CD4-positive, CD25-positive, alpha-beta regulatory T cell (primary cell): ENCODE measurements at places on chromosomes 7 and 10.
A peak's percentile ranks its signal among the peaks of the same experiment; 100 is the strongest.

- no peaks in the 10 kb centered on the region for H3K4me1 ChIP-seq
- DNase-seq = no peak
Measured at GRCh38 chr10:8481718-8482504, 427.4 kb downstream of the GATA3 start.

DNA sequence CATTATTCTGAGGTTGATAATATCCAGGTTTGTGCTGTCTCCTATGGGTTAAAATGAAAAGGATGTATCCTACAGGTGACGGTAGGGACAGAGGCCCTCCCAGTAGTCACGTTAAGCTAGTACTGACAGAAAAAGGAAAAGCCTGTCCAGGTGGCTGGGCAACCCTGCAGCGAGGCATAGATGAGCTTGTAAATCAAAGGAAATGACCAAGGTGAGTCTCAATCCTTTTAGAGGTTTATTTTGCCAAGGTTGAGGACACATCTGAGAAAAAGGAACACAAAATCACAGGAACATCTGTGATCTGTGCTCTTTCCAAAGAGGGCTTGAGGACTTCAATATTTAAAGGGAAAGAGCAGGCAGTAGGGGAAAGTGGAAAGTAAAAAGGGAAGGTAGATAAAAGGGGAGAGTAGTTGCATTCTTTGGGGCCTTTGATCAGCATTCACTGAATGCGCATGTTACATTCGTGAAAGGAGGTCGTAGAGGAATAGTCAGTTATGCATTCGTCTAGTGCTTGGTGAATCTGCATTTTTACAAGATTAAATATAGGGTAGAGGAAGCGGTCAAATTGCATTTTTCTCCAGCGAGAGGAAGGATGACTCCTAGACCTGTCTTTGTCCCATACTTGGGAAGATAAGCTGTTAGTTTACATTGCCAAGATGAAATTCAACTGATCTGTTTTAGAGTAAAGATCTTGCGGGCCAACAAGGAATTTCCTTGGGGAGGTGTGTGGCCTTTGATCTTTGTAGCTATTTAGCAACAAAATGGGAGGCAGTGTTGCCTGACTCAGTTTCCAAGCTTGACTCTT is 884 bp upstream of the GSTO1 start:
- H3K27ac ChIP-seq = no peak overlapping the region
- no peak for DNase-seq
- peaks cover 4% of the 10 kb centered on the region for H3K27me3 ChIP-seq
- H3K36me3 ChIP-seq = peaks cover 10% of the 10 kb centered on the region
- peaks cover 34% of the 10 kb centered on the region for H3K4me1 ChIP-seq

DNA sequence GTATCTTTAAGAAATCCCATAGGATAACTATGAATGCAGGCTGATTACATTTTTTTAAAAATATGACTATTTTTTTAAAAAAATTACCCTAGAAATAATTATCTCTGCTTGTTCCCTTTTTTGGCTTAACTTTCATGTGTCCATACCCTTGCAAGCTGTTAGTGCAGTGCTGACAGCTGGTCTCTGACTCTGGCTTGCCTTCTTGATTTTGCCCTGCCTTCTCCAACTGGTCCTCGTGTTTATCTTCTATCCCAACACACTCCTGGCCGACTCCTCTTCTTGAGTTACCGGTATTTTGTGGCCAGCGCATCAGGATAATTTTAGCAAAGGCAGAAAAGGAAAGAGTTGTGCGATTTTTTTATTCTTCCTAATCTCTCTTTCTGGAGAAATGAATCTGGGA is 111.7 kb upstream of the STARD3NL start:
- H3K27ac ChIP-seq = no peak overlapping the region
- no peaks in the 10 kb centered on the region for H3K27me3 ChIP-seq
- DNase-seq = no peak
- H3K4me3 ChIP-seq = no peak overlapping the region
- no peaks in the 10 kb centered on the region for H3K4me1 ChIP-seq

DNA sequence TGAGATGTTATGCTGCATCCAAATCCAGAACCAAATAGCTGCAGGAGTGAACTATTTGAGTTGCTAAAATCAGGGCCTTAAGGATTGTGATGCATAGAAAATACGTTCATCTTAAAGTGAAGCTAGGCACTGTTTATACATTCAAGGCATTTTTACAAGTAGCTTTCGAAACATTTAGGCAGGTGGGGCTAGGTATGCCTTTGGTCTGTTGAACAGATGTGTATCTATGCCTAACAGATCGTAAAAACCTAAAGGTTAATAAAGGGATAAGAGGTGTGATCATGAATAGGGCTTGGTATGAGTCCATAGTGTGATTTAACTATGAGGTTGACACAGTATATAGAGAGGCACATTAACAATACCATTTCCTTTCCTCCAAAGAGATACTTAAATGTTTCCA is 262.5 kb downstream of the SEMA3D start:
- no peaks in the 10 kb centered on the region for H3K27me3 ChIP-seq
- no peaks in the 10 kb centered on the region for H3K4me1 ChIP-seq
- no peak overlapping the region for H3K4me3 ChIP-seq

- DNase-seq = no peak
- no peaks in the 10 kb centered on the region for H3K36me3 ChIP-seq
- H3K27me3 ChIP-seq = no peaks in the 10 kb centered on the region
- H3K27ac ChIP-seq = no peak overlapping the region
- no peak overlapping the region for H3K4me3 ChIP-seq
- H3K4me1 ChIP-seq = no peaks in the 10 kb centered on the region
Measured at GRCh38 chr10:100075426-100076220, 6.0 kb downstream of the CPN1 start.

DNA sequence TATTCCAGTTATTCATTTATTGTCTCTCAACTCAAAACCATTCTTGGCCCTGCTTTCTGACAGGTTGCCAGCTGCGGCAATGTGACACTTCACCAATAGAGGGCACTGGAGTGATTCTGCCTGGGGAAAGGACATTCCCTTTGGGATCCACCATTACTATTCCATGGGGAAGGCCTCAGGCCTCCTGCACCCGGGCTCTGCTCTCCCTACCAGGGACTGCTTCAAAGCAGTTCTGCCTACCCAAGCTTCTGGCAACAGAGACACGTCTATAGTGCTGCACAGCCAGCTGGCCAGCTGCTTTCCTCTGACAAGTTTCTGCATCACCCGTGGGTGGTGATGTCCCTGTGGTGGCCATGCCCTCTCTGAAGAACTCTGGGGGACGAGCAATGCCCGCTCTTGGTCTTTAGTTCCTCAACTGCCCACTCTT is 163.8 kb downstream of the ELMO1 start:
- no peak overlapping the region for H3K27ac ChIP-seq
- DNase-seq = peak; percentile 14
- no peaks in the 10 kb centered on the region for H3K36me3 ChIP-seq
- no peak overlapping the region for H3K4me3 ChIP-seq
- peaks cover 25% of the 10 kb centered on the region for H3K4me1 ChIP-seq

DNA sequence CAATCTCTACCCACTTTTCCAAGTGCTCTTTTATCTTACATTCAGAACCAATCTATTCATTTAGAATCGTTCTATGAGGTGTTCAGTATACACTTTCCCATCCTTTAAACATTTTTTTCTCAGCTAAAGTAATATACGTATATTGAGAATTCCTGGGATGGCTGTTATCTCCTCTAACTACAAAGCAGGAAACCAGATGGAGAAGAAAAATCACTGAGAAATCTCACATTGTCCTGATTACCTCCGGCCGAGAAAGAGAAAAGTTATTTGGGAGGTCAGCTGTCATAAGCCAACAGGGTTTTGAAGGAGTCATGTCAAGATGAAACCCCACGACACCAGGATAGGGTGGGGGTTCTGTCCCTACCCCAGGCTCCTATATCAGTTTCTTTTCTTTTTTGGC is 99.2 kb upstream of the KDM7A start:
- H3K27ac ChIP-seq = no peak overlapping the region
- DNase-seq = no peak
- H3K4me3 ChIP-seq = no peak overlapping the region
- no peaks in the 10 kb centered on the region for H3K27me3 ChIP-seq
- H3K4me1 ChIP-seq = no peaks in the 10 kb centered on the region

GRCh38 chr7:104207348-104207730 is 474 bp downstream of the ORC5 start:
- peak overlapping the region; percentile 76 for H3K27ac ChIP-seq
- no peaks in the 10 kb centered on the region for H3K27me3 ChIP-seq
- peaks cover 20% of the 10 kb centered on the region for H3K4me1 ChIP-seq
- peaks cover 16% of the 10 kb centered on the region for H3K36me3 ChIP-seq

GRCh38 chr7:126570845-126571244 is 681.9 kb downstream of the GRM8 start:
- H3K27ac ChIP-seq = no peak overlapping the region
- DNase-seq = no peak
- no peak overlapping the region for H3K4me3 ChIP-seq
- H3K4me1 ChIP-seq = no peaks in the 10 kb centered on the region

- H3K36me3 ChIP-seq = no peaks in the 10 kb centered on the region
- no peak for DNase-seq
- H3K27me3 ChIP-seq = no peaks in the 10 kb centered on the region
- no peak overlapping the region for H3K27ac ChIP-seq
- H3K4me1 ChIP-seq = peaks cover 13% of the 10 kb centered on the region
Measured at GRCh38 chr7:151754142-151754590, 122.7 kb downstream of the PRKAG2 start.

GRCh38 chr10:84156009-84156408 is 16.7 kb downstream of the GHITM start:
- no peak for DNase-seq
- no peak overlapping the region for H3K4me3 ChIP-seq
- no peaks in the 10 kb centered on the region for H3K27me3 ChIP-seq
- H3K4me1 ChIP-seq = no peaks in the 10 kb centered on the region
- peaks cover 38% of the 10 kb centered on the region for H3K36me3 ChIP-seq

GRCh38 chr10:23439452-23439960 is 631 bp downstream of the OTUD1 start:
- DNase-seq = no peak
- H3K27ac ChIP-seq = peak overlapping the region; percentile 84
- no peaks in the 10 kb centered on the region for H3K36me3 ChIP-seq
- H3K27me3 ChIP-seq = no peaks in the 10 kb centered on the region

GRCh38 chr7:71096351-71096750 is 35.6 kb upstream of the GALNT17 start:
- no peaks in the 10 kb centered on the region for H3K27me3 ChIP-seq
- no peaks in the 10 kb centered on the region for H3K36me3 ChIP-seq
- no peak overlapping the region for H3K27ac ChIP-seq
- no peaks in the 10 kb centered on the region for H3K4me1 ChIP-seq
- no peak for DNase-seq

DNA sequence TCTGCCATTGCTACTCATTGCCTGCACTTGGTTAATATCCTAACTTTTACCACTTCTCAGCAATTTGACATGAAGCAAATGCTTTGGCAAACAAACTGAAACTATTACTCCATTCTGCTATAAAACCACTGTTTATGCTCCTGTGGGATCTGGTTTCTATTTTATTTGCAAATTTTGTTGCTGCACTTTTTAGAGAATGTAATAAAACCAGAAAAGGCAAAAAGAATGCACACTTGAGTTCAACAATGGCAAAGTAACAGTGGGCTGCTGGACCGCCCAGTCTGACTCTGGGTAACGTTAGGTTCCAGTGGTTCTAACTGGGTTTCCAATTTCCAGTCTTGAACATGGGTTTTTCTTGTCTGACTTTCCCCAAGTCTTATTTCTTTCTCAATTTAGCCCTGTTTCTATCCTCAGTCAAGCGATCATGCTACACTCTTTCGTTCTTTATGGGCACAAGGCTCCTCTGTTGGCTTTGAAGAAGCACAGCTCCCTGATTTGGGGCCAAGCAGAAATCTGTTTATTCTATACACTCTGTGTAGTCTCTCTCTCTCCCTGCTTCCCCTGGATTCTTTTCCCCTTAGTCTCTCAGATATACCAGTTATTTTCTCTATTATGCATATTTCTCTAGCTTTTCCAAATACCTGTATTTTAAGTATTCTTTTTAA is 129.2 kb upstream of the FAM3C start:
- no peaks in the 10 kb centered on the region for H3K36me3 ChIP-seq
- no peak overlapping the region for H3K4me3 ChIP-seq
- no peak overlapping the region for H3K27ac ChIP-seq
- no peak for DNase-seq
- H3K27me3 ChIP-seq = no peaks in the 10 kb centered on the region

- no peak for DNase-seq
- H3K27me3 ChIP-seq = peaks cover 2% of the 10 kb centered on the region
- H3K4me3 ChIP-seq = no peak overlapping the region
- no peaks in the 10 kb centered on the region for H3K4me1 ChIP-seq
- no peaks in the 10 kb centered on the region for H3K36me3 ChIP-seq
Measured at GRCh38 chr10:127999297-128000129, 92.6 kb downstream of the PTPRE start.

DNA sequence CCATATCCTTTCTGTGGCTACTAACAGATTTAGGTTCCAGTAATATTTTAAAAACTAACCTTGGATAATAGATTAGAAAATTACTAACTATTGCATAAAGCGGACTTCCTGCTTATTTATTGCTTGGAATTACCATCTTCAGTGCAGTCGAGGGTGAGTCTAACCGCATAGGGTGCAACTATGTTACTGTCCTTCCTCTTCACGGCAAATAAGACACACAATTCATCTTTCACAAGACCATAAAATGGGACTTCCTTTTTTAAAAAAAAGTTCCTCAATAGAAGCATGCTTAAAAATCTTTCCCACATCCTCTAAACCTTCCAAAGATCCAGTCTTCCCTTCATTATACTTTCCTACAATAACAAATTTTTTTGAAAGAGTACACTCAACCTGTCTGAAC is 2.1 kb downstream of the SLC25A40 start:
- peak overlapping the region; percentile 9 for H3K27ac ChIP-seq
- DNase-seq = no peak
- H3K4me3 ChIP-seq = peak overlapping the region; percentile 86
- peaks cover 14% of the 10 kb centered on the region for H3K36me3 ChIP-seq
- H3K27me3 ChIP-seq = no peaks in the 10 kb centered on the region
- peaks cover 47% of the 10 kb centered on the region for H3K4me1 ChIP-seq

- H3K27me3 ChIP-seq = no peaks in the 10 kb centered on the region
- no peaks in the 10 kb centered on the region for H3K36me3 ChIP-seq
- DNase-seq = peak; percentile 90
Measured at GRCh38 chr7:114922652-114923402, 933 bp downstream of the MDFIC start.

- DNase-seq = no peak
- peaks cover 9% of the 10 kb centered on the region for H3K4me1 ChIP-seq
- H3K36me3 ChIP-seq = no peaks in the 10 kb centered on the region
- H3K27me3 ChIP-seq = no peaks in the 10 kb centered on the region
- H3K27ac ChIP-seq = no peak overlapping the region
- no peak overlapping the region for H3K4me3 ChIP-seq
Measured at GRCh38 chr10:4029866-4030265, 244.9 kb upstream of the KLF6 start.

DNA sequence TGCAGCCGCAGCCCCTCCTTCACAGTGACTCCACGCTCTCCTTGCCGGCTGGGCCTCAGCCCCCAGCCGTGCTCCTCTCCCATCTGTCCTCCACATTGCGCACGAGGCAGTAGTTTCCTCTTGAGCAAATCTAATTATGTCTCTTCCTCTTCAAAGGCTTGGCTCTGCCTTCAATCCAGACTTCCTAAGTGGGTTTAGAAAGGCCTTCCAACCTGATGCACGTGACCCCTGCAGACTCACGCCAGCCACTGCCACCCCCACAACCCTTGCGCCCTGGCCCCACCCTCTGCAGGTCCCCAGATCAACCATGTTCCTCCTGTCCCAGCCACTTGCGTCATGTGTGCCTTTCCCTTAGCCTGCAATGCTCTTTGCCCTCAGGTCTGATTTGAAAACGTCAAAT is 75.0 kb upstream of the ADAM12 start:
- no peak overlapping the region for H3K4me3 ChIP-seq
- no peaks in the 10 kb centered on the region for H3K36me3 ChIP-seq
- DNase-seq = no peak
- H3K27ac ChIP-seq = no peak overlapping the region
- H3K4me1 ChIP-seq = peaks cover under 1% of the 10 kb centered on the region
